Activated CD4-positive, CD25-positive, alpha-beta regulatory T cell (primary cell): ENCODE measurements at places on chromosomes 11 and 22.

DNA sequence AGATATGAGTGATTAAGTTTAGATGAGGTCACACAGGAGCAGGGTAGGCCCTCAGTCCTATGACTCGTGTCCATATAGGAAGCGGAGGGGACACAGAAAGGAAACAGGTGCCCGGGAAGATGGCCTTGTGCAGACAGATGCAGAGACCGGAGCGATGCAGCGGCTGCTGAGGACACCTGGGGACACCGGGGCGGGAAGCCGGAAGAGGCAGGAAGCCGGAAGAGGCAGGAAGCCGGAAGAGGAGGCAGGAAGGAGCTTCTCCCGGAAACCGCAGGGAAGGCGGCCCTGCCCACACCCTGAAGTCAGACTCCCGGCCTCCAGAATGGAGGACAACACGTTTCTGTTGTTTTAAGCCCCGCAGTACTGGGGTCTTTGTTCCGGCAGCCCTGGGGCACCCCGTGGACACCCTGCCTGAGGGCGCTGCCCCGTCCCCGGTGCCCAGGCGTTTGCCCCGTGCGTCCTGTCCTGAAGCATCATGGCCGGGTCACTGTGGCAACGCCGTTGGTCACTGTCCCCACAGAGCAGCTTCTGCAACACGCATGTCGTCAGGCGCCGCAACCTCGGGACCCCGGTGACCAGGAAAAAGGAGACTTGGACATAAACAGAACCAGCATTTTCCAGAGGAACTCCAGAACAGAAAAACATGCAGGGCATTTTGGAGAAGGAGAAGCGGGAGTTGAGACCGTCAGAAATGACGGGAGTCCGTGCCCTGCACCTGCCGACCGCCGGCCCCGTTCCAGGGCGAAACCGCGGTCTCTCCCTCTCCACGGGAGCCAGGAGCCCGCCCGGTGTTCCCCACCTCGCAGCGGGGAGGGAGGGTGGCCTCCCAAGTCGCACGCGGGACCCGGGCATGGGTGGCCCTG is 103.4 kb downstream of the BRD1 start:
- no peak for DNase-seq

- DNase-seq: no peak
Observed at GRCh38 chr11:75344761-75345454, 6.6 kb downstream of the ARRB1 start.

DNA sequence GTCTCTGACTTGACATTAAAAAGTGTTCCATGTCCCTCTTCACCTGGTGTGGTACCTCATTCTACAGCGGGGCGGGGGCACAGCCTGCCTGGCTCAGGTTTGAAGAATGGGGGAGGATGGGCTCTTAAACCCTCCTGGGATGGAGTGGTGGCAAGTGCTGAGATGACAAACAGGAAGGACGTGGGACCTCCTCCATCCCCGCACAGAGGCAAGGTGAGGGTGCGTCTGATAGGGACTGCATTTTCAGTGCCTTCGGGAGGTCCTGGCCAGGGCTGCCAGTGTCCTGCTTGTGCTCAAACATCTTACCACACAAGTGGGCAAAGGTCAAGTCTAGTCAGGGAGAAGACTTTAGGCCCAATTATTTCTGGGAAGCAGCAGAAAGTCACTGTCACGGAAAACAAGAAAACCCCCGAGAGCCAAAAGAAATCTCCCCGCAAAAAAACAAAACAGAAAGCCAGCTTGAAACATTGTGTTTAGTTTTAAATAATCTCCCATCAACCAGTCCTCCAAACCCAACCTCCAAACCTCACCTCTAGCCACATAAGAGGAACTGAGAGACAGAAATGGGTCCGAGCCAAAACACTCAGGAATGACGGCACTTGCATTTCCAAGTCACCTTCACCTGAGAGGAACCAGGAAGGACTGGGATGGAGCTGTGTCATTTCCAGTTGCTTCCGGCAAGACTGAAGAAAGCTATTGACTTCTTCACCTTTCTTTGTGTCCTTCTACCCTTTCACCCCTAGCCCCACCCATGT is 966.5 kb downstream of the NTM start:
- DNase-seq: no peak

DNA sequence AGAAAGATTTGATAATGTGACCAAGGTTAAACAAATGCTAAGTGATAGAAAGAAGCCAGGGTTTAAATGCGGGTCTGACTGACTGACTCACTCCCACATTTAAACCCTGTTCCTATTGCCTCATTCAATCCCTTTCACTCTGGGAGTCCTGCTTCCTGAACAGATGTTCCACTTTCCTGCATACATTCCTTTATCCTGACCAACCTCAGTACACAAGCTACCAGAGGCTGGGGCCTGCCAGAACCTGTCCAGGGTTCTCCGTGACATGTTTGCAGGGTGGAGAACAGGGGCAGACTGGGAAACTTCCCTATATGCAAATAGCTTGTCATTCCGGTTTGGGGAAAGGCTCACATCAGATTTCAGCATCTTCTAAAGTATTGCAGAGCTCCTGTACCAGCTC is 3.0 kb upstream of the ANKK1 start:
- no peak for DNase-seq

- no peak for DNase-seq
Observed at GRCh38 chr22:42160830-42161696, 30.5 kb upstream of the CYP2D6 start.

- DNase-seq: no peak
Observed at GRCh38 chr11:48109046-48109666, 107.5 kb upstream of the OR4B1 start.

DNA sequence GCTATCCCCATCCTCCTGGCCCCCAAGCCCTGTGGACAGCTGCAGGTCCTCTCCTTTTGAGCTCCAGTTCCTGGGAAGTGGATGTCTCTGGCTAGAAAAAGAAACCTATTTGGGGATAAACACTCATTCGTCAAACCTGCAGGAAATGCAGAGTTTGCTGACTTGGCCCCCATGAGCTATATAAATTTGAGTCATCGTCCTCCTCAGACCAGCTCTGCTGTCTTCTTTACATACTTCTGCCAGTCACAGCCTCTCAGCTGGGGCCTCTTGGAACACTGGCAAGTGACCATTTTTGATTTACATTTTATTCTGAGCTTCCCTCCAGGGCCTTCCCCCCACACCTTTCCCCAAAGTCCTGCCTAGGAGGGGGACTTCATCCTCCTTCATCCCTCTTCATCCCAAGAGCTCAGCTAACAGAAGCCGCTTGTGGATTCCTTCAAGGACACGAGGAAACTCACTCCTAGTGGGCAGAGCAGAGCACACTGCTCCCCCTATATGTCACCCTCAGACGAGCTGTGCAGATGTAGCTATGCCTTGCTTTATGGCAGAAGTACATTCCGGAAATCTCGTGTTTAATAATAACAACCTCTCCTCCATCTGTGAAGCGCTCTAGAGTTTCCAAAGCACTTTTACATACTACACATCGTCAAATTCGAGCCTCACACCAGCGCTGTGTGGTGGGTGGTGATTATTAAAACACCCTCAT is 131.8 kb downstream of the FEZ1 start:
- no peak for DNase-seq

- no peak for DNase-seq
Observed at GRCh38 chr11:57506522-57506921, 9.0 kb downstream of the SLC43A1 start.

GRCh38 chr11:77207618-77208313 is 79.7 kb downstream of the MYO7A start:
- no peak for DNase-seq

DNA sequence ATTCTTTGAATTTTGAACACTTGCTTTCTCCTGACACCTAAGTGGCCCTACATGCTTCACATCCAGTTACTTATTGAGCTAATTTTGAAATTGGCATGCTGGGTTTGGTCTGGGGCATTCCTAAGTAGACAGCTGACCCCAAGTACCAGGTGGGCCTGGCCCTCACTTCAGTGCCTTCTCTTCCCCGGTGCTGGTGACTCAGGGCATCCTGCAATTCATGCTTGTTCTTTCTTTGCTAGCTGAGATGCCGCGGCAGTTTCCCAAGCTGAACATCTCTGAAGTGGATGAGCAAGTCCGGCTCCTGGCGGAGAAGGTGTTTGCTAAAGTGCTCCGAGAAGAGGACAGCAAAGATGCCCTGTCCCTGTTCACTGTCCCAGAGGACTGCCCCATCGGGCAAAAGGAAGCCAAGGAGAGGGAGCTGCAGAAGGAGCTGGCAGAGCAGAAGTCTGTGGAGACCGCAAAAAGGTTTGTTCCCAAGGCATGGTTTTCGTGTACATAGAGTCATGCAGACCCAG is 6.3 kb downstream of the AMPD3 start:
- DNase-seq: no peak
